Mucosa of descending colon (tissue), 3 donors: ENCODE measurements at places on chromosomes 7 and 10. TPM values are rescaled to one million over a fixed set of nuclear protein-coding genes. Genes with fewer than 3 reads are reported as not detected.

GCK gene
- not detected for total RNA-seq

NAPEPLD gene
- total RNA-seq = 45.9 TPM

DNA sequence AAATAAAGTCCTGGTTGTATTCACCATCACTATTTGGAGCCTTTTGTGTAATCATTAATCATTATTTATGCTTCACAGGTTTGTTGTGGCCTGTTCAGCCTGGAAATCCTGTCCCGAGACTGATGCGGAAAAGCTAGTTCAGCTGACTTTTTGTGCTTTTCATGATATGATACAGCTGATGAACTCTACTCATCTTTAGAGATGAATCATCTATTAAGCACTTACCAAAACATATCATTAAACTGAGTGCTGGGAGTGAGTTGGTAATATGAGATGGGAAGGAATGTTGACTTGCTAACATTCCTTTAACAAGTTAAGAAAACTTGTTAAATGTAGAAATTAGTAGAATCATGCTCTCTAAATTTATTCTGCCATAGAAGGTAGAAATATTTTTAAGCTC, 53.0 kb downstream of the CROT start:
- DNase-seq = no peak

DHTKD1 gene
- total RNA-seq = 27.6 TPM

DNA sequence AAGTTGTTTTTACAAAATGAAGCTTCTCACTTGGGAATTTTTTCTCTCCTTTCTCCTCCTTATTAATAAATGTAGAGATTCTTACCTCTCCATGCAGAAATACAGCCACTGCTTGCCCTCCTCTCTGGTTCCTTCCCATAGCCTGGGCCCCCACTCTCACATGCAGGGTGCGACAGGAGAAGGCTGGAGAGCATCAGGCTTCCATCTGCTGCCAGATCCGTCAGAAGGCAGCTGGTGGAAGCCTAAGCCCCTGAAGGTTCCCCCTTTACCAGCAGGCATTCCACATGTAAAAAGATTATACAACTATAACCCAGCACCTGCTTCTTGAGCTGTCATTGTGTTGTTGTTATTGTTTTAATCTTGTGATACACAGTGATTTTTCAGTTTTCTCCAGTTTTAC, 314.2 kb downstream of the LHFPL3 start:
- DNase-seq = no peak

DNA sequence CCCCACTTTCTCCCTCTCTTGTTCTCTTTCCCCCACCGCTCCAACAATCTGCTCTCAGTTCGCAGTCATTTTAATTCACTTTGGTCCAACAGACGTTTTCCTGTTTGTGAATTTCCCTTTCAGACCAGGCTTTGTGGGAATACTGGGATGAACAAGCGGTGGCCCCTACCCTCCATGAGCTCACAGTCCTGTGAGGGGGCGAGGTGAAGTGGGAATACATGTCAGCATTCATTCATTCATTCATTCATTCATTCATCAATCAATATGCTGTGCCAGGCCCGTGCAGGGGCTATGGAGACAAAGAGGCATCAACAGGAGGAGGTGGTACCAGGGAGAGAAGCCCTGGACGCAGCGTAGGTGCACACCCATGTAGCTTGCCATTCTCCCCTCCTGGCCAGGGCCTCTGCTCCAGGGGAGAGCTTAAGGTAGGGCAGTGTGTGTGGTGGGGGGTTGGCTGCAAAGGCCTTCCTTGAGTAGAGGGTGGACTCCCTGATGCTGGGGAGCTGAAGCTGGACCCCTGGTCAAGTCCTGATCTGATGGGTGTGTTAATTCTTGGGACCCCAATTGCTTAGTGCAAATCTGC, 16.1 kb downstream of the PRF1 start:
- no peak for DNase-seq

GRCh38 chr7:139523199-139523941, at the start of gene CLEC2L:
TSS of gene CLEC2L (plus strand) at chr7:139523685. CDS start at chr7:139523928, 243 bp downstream.
- no peak for DNase-seq

GRCh38 chr10:38209332-38209731, 115.2 kb downstream of the ZNF37A start:
- no peak for DNase-seq

DNA sequence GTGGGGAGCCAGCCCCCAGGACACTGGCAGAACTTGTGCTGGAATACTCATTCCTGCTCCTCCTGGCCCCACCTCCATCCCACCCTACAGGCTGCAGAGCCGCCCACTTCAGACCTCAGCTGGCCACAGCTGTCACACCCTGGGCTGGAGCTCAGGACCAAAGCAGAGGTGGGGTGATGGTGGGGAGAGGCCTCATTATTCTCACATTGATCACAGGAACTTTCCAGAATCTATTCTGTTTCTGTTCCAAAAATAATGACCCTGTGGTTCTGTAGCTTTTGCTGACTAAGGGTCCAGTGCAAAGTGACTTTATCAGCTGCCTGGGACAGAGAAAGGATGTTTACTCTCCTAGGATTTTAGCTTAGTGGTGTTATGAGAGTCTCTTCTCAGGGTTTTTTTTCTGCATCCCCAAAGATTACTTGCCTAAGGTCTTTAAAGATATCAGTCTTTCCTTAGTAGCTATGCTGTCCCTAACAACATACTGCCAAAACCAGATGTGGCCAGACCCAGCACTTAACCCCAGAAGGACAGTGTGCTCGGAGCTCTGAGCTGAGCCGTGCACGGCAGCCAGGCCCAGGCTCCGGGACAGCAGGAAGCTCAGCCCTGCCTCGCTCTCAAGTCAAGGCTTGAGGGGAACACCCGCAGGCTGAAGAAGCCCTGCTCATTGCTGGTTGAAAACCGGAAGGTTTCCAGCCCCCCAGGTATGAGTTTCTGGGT, 223.3 kb downstream of the MLLT10 start:
- no peak for DNase-seq

- no peak for DNase-seq
Observed at GRCh38 chr7:133750287-133750686, 376.9 kb upstream of the LRGUK start.

DNA sequence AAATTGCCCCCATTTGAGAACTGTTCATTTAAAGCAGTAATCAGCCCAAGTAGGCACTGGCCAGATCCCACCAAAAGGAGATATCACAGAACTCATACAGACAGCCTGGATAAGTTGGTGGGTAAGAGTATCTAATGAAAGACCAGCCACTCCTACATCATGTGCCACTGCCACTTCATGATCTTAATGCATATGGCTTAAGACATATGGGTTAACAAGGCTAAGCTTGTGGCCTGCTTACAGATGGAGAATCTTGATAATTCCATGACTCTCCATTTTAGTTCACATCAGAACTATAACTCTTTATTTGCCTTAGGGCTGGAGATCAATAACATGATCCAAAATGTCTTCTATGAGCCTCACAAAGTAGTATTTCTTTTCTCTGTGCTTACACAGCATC, 6.8 kb upstream of the IFIT1B start:
- DNase-seq = no peak

- DNase-seq = no peak
Observed at GRCh38 chr7:139899328-139899955, 70.4 kb downstream of the TBXAS1 start.

RBP4 gene
- total RNA-seq = 7.0 TPM

DNA sequence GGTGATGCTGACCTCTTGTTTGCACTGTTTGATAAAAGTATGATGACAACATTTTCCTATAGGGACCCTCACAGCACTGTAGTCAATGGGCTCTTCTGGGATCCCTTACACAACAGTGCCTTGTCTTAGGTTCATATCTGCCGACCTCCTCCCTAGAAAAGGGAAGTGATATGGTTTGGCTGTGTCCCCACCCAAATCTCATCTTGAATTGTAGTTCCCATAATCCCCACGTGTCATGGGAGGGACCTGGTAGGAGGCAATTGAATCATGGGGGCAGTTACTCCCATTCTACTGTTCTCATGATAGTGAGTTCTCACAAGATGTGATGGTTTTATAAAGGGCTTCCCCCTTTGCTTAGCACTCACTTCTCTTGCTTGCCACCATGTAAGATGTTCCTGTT, 23.1 kb downstream of the ZC3HAV1 start:
- no peak for DNase-seq

- DNase-seq = no peak
Observed at GRCh38 chr7:10121631-10122030, 852.0 kb upstream of the PHF14 start.

- DNase-seq = no peak
Observed at GRCh38 chr7:23343806-23344475, 44.8 kb downstream of the MALSU1 start.

TRIM4 gene
- total RNA-seq = 29.2 TPM

DNA sequence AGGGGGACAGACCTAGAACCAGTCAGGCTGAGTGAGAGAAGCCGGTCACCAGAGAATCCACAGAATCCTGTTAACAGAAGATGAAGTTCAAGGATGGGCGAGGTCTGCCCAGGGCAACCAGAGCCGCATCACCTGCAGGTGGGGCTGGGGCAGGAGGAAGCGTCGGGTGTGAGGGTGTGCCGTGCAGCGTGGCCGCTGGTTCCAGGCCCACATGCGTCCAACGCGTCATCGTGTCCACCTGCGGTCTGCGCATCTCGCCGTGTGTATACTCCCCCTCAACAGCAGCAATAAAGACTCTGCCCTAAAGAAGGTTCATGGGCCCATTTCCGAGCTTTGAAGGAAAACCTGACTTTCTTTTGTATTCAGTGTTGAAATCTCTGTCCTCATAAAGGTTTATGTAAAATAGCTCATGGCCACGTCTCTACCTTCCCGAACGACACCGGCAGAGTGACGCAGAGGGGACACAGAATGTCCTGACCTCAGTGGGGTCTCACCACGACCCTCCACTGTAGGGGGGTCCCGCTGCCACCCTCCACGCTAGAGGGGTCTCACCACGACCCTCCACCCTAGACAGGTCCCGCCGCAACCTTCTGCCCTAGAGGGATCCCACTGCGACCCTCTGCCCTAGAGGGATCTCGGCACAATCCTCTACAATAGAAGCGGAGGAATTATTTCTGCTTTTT, 446.9 kb downstream of the PTPRN2 start:
- DNase-seq = no peak

RASA4B gene
- total RNA-seq = 12.2 TPM

GRCh38 chr7:128687131-128687530, 15.0 kb downstream of the GARIN1A start:
- DNase-seq = no peak

- no peak for DNase-seq
Observed at GRCh38 chr7:71633551-71634008, 501.6 kb downstream of the GALNT17 start.

DNA sequence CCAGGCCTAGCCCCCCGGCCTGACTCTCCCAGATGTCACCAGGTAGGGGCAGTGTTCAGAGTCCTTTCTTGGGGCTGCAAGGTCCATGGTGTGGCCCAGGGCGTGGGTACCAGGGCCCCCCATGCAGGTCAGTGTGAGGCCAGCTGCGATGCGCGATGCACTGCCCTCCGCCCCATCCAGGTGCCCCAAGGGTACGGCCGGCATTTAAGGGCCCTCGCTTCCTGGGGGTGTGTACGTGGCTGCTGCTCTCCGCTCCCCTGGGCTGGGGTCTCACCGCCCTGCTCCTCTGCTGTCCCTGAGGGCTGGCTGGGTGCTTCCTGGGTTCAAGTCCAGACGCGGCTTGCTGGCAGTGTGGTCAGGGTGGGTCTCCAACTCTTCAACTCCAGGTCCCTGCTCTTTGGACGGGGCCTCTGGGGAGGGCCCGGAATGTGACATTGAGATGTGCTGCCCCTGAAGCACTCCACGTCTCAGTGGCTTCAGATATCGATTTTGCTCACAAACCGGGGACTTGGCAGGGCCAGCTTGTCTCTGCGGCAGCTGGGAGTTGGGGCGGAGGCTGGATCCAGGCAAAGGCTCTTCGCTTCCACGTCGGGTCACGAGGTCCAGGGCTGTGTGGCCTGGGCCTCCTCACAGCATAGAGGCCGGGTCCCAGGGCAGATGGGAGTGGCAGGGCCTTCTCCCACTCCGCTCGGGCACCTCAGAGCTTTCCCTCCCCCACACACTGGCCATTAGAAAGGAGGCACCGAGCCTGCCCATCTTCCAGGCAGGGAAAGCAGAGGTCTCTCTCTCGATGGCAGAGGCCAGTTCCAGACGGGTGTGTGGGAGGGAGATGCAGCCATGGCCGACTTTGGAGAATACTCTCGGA, 93.2 kb downstream of the UNCX start:
- no peak for DNase-seq

DNA sequence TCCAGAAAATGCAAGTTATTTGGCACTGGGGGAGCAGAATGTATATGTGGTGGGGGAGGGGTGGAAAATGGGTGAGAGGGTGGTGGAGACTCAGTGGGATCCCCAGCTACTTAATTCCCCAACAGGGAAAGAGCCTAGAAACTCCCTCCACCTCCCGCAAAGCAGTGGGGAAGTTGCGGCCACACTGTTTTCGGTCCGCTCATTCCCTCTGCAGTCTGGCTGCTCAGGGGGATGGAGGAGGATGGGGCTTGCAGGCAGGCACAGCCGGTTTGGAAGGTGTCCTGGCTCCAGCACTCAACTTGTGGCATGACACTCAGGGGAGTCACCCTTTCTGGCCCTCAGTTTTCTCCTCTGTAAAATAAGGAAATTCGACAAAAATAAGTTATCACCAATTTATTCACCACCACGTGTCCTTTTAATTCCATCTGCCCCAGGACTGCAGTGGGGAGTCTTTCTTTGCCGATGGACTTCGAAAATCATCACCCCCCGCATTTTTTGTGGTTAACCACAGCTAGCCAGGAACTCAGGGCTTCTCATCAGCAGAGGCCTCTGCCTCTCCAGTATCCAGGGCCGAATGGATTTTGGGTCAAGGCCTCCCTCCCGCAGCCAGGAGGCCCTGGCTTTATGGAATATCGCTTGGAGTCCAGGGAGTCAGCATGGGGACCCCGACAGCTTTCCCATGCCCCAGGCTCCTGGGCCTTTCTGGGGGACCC, 1.6 kb upstream of the HTRA1 start:
- DNase-seq = no peak

DNA sequence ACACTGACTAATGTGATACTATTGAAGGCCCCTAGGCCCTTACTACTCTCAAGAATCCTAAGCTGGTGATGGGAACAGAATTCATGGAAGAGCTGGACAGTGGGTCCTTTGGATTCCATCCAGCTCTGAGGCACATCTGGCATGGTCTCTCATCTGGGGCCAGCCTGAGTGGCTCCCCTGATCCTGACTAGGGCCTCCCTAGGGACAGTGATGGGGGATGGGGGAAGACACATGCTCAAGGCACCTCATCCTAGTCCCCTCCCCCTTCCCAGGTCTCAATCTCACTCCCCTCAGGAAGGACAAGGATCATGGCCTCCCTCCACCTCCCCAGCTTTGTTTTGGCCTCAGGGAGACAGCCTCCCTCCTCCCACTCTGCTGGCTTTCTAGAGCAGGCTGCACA, 1.8 kb downstream of the KCNIP2 start:
- no peak for DNase-seq

IFT22 gene
- total RNA-seq = 5.5 TPM
